ENCODE measurements at places on chromosomes 2 and 18.
A peak's percentile ranks its signal among the peaks of the same experiment; 100 is the strongest.

DNA sequence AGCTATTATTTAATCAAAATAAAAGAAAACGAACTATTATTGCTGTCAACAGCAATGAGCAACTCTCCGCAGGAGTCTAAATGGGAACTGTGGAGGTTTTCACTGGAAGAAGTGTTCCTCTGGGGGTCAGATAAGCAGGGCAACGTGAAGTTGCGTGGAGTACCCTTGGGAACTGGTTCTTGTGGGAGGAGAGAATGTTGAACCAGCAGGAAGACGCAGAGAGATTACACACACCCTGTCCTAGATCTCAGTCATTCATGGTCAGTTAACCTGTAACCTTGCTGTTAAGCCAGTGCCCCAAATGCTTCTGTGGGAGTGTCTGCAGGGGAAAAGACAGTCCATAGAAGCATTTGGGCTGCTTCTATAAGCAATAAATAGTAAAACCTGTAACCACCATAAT, 20.4 kb upstream of the CABLES1 start:
- DNase-seq: no peak

DNA sequence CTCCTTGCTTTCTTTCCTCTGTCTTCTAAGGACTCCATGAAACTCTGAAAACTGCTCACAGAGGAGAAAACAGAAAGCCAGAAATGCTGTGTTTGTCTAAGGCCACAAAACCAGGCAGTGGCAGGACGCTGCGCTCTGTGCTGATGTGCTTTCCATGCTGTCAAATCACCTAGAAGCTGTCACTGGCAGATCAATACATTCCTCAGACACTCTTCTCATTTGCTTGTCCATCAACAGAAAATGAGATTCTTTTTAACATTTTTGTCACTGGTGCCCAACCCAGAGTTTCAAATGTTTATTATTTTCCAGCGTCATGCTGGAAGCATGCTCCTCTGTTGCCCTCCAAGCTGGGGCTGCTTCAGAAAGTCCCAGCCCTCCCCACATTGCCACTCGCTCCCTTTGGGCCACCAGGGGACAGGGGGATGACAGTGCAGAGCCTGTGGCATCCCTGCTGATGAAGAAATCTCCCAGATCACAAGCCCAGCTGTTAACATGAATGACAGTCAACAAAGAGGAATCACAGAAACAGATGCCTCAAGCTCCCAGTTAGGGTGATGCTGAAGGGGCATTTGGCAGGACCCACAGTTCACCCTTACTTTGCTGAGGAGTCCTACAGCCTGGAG, 117.5 kb upstream of the MEIS1 start:
- DNase-seq: no peak

GRCh38 chr2:123826729-123827271, 198.3 kb upstream of the CNTNAP5 start:
- DNase-seq: no peak

GRCh38 chr2:46540496-46541331, 61.3 kb downstream of the TMEM247 start:
- no peak for DNase-seq

GRCh38 chr2:219446101-219446504, 11.5 kb downstream of the SPEG start:
- DNase-seq: peak; percentile 61

GRCh38 chr18:44341759-44342158, 338.9 kb upstream of the SETBP1 start:
- DNase-seq: no peak

- peak; percentile 35 for DNase-seq
Observed at GRCh38 chr2:94994063-94994913, 31.2 kb upstream of the MAL start.

- DNase-seq: no peak
Observed at GRCh38 chr18:72155327-72155726, 388.8 kb downstream of the CBLN2 start.

GRCh38 chr2:112187805-112188596, 49.8 kb downstream of the FBLN7 start:
- no peak for DNase-seq

GRCh38 chr2:199490049-199490448, 32.3 kb upstream of the SATB2 start:
- DNase-seq: no peak

GRCh38 chr2:97654791-97655190, 8.9 kb downstream of the COX5B start:
- DNase-seq: no peak

GRCh38 chr2:54042897-54043620, 72.3 kb upstream of the PSME4 start:
- no peak for DNase-seq

DNA sequence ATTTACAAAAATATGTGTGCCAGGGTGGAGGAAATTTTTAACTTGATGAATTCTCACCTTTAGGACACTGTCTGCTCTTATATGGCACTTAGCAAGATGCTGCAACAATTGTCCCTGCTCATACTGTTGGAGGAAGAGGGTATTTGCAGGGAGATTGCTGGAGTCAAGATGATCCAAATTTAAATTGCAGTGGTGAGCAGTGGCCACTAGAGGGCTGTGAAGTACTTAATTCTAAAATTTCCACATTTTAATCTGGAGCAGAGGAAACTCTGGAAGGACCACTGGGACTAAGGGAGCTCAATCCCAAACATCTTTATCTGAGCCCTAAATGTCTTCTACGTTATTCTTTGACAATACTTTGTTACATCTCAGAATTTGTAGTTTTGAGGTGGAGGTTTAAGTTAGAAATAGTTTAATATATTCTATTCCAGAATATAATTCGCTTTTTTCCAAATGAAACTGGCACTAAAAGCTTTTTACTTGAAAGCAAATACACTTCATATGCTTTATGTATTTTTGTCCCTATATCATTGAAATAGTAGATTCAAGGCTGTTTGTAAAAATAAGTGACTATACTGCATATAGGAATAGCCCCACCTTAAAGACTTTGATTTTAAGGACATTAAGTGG, 33.0 kb upstream of the PTH2R start:
- peak; percentile 54 for DNase-seq
